ENCODE measurements at places on chromosomes 5 and 9.
A peak's percentile ranks its signal among the peaks of the same experiment; 100 is the strongest.

GRCh38 chr5:128409166-128409800 is 128.8 kb downstream of the FBN2 start:
- DNase-seq = no peak

DNA sequence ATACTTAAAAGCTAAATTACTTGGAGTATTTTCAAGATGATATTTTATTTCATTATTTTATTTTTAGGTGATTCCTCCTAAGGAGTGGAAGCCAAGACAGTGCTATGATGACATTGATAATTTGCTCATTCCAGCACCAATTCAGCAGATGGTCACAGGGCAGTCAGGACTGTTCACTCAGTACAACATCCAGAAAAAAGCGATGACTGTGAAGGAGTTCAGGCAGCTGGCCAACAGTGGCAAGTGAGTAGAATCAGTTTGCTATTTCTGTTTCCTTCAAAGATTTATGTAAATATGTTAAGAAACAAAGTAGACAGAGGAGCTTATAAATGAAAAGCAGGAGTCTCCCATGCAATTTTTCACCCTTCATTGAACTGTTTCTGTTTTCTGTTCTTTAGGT is 47.8 kb downstream of the KDM4C start:
- peak; percentile 68 for DNase-seq

GRCh38 chr9:134343637-134344036 is 17.4 kb downstream of the RXRA start:
- no peak for DNase-seq

GRCh38 chr9:92807031-92807756 is 42.6 kb upstream of the BICD2 start:
- no peak for DNase-seq

- DNase-seq = no peak
Observed at GRCh38 chr9:2826291-2826690, 17.6 kb downstream of the PUM3 start.

- peak; percentile 40 for DNase-seq
Observed at GRCh38 chr5:40569546-40570270, 110.0 kb upstream of the PTGER4 start.
